ENCODE measurements at places on chromosomes 2 and 18.

DNA sequence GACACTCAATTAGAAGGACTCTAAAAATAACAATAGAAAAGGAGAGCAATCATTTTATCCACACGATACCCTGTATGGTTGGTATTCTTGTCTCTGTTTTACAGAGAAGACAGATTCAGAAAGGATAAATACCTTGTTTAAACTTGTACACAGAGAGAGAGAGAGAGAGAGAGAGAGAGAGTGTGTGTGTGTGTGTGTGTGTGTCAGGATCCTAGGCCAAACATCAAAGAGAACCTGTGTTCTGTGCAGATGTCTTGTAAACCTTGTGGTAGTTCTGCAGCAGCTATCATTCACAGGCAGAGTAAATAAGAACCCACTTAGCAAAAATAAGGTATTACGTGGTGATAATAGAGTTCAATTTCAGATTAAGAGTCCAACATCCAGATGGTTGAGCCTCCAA lies 4.3 kb upstream of the CRIM1 start:
- no peak for DNase-seq

- DNase-seq, result no peak
Observed at GRCh38 chr18:4453567-4453873, 1.6 kb downstream of the DLGAP1 start.

DNA sequence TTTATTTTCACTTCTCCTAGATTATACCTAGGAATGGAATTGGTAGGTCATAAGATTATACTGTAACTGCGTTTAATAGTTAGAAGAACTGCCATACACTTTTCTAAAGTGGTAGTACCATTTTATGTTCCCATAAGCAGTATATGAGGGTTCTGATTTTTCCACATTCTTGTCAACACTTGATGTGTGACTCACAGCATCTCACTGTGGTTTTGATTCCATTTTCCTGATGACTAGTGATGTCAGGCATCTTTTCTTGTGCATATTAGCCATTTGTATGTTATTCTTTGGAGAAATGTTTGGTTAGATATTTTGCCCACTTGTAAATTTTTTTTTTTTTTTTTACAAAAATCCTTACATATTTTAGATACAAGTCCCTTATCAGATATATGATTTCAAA lies 2.3 kb downstream of the DCAF17 start:
- DNase-seq, result no peak

DNA sequence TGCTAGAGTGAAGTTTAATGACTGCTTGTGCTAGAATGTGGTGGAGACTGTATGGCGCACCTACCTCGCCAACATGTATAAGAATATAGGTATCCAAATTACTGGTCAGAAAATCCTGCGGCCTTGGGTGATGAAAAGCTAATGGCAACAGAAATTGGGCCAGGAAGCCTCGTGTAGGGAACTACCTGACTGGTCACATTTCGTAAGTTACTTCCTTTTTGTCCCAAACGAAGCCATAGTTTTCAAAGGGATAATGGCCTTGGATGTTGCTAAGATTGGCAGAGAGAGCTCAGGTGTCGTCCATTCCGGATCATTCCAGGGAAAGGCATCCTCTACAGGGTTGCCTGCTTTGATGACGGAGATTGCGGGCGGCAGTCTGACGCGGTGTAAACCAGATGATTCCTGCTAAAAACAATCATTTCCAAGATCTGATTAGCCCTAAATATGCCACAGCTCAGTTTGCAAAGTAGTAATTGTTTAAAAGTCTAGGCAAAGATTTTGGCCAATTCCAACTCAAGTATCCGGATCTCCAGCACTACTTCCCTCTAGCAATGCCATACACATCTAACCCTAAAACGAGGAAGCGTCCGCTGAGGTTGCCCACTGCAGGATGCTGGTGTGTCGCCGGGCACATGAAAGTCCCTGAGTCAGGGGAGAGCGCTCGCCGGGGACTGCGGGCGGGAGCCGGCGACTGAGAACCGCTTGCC lies 708 bp upstream of the MALT1 start:
- DNase-seq, result no peak

DNA sequence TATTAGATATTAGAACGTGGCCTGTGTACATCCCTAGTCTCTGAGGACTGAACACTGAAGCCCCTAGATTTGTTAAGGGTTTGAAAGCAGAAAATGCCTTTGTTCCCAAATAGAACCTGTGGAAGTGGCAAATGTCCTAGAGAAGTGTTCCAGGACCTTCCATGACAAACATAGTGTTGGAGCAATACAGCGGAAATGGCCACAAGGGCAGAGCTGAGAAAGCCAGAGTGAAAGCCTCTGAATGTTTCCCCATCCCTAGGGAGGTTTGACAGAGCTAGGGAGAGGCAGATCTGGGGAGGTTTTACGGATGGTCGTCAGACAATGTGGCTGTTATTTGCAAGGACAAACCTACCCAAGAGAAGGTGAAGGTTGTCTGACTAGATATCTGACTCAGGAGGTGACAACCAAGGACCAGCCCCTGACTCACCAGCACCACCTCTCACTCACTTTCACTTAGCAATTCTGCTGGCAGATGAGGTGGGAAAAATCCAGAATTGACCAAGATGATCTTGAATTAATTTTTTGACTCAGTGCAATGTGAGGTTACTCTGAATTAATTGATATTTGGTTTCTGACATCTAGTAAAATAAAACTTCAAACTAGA lies 24.1 kb downstream of the RBM43 start:
- DNase-seq, result no peak

GRCh38 chr2:25252291-25253152 lies 84.1 kb upstream of the POMC start:
- peak; percentile 58 for DNase-seq

DNA sequence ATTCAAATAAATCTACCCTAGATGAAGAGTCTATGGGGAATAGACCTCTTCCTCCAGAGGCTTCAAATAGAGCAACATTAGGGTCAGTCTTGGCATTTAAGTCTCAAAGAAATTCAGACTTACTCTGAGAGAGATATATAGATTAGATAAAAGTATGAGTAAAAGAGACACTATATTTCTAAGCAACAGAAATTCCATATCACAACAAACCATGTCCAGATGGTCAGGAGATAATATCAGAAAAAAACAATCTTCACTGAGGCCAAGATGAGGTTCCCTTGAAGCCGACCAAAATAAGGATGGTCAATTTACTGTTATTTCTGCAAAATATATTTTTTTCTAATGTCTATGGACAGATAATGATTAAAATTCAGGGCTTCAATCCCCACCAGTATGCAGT lies 89.1 kb upstream of the NOSTRIN start:
- no peak for DNase-seq

DNA sequence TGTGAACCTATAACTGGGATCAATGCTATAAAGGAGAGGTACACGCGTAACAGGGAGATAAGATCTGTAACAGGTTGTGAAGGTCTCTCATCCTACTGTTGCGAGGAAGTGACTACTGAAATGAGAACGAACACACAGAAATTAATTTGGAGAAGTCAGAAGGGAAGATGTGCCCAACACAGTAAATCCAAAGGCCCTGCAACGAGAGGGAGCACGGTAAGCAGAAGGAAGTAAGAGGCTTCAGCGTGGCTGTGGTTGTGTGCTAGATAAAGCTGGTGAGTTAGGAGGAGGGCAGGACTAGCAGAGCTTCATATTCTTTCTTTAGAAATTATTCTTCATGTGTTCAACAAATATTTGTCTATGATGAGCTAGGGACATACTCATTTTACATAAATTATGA lies 2.5 kb upstream of the ATG16L1 start:
- no peak for DNase-seq

GRCh38 chr2:69933839-69934613 lies 19.1 kb downstream of the MXD1 start:
- DNase-seq, result no peak

DNA sequence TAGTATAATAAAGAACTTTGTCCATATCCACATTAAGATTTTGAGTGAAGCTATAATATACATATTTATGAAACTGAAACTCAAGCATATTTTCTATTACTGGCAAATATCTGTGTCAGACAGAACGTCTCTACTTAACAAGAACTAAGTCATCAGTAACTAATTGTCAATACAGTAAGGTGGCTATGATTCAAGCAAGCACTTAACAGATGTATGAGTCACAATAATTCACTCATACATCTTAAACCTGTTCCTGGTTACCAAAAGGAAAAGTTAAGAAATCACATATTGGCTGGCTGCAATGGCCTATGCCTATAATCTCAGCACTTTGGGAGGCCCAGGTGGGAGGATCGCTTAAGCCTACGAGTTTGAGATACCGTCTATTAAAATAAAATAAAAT lies 96.0 kb downstream of the SOS1 start:
- DNase-seq, result no peak

GRCh38 chr2:52895726-52896340 lies 871.8 kb upstream of the CHAC2 start:
- DNase-seq, result no peak

DNA sequence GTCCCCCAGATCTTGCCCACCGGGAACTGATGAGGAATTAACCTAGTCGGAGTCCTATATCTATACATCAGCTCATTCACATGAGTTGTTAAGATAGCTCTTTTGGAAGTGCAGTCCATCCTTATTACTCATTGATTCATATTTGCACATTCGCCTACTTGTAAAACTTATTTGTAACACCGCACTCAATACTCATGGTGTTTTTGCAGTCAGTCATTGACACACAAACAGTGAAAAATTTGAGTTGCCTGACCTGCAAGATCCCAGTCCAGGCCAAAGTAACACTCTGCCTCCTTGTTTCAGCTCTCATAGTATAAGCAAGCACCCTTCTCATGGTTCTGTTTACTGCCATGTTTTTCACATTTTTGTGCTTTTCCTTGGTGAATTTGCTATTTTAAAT lies 180.6 kb downstream of the CTIF start:
- no peak for DNase-seq

DNA sequence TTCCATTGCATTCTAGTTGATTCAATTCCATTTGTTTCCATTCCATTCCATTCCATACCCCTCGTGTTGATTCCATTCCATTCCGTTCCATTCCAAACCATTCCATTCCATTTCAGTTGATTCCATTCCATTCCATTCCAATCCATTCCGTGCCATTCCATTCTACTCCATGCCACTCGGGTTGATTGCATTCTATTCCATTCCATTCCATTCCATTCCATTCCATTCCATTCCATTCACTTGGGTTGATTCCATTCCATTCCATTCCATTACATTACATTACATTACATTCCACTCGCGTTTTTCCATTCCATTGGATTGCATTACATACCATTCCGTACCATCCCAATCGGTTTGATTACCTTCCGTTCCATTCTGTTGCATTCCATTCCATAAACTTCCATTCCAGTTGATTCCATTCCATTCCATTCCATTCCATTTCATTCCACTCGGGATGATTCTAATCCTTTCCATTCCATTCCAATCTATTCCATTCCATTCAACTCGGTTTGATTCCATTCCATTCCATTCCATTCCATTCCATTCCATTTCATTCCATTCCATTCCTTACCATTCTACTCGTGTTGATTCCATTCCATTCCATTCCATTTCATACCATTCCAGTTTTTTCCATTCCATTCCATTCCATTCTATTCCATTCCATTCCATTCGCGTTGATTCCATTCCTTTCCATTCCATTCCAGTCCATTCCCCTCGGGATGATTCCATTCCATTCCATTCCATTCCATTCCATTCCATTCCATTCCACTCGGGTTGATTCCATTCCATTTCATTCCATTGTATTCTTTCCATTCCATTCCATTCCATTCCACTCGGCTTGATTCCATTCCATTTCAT lies 1140.4 kb downstream of the RPIA start:
- no peak for DNase-seq

DNA sequence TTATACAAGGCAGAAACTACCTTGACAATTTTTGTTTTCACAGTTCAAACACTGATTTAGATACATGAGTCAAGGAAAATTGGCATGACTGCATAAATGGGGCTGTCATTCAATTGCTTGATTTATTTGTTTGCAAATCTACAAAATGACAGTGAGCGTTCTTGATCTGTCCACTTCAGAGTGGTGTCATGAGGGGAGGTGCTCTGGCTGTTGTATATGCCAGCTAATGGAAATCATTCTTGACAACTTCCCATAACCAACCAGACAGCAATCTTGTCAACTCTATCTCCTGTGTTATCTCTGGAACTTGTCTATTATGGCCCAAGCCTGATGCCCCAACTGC lies 120.6 kb upstream of the UGP2 start:
- no peak for DNase-seq

DNA sequence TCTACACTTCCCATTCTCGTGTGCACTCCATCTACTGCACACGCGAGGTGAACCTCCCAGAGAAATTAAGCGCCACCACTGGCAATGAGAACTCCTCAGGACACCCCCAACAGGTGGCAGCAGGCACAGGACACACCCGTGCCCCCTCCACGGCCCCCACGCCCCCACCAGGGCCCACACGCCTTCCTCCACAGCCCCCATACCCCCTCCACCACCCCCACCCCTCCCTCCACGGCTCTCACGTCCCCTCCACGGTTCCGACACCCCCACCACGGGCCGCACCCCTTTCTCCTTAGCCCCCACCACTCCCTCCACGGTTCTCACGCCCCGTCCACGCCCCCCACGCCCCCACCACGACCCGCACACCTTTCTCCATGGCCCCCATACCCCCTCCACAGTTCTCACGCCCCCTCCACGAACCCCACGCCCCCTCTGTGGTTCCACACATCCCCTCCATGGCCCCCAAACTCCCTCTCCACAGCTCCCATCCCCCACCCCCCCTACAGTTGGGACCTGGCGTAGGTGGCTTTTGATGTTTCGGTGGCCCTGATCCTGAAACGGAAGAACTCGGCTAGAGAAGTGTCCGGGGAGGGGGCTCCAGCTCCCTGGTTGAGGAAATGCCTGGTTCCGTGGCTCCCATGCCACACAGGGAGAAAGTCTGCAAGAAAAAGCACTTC lies 110.8 kb downstream of the ZNF516 start:
- DNase-seq, result no peak

GRCh38 chr2:73716543-73717250 lies 20.4 kb downstream of the TPRKB start:
- DNase-seq, result no peak

GRCh38 chr18:6653880-6654279 lies 75.6 kb upstream of the ARHGAP28 start:
- no peak for DNase-seq
